Hippocampal formation (tissue), 2 donors: ENCODE measurements at places on chromosomes 1 and 21.

GRCh38 chr21:18249672-18250071 is 5.0 kb downstream of the CHODL start:
- DNase-seq = no peak

DNA sequence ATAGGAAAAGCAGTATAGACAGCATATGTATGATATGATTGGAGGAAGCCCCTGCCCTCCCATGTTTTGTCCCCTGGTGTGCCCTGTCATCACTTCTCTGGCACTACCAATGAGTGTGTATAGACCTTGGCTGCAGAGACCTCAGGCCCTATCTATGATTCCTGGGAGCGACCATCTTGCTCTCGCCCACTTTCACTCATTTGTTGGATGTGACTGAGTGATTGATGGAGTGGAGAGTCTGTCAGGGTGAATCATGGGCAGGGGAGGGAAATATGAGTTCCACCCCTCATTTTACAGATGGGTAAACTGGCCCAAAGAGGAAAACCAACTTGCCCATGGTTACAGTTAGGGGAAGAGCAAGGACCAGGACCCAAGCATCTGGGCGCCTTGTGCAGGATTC is 14.9 kb downstream of the SLC30A1 start:
- DNase-seq = no peak

- DNase-seq = no peak
Observed at GRCh38 chr1:215104283-215104682, 21.7 kb downstream of the KCNK2 start.

GRCh38 chr1:225888289-225888897 is 553 bp downstream of the LEFTY1 start:
- DNase-seq = no peak

GRCh38 chr1:168843401-168843800 is 114.4 kb upstream of the DPT start:
- DNase-seq = no peak

DNA sequence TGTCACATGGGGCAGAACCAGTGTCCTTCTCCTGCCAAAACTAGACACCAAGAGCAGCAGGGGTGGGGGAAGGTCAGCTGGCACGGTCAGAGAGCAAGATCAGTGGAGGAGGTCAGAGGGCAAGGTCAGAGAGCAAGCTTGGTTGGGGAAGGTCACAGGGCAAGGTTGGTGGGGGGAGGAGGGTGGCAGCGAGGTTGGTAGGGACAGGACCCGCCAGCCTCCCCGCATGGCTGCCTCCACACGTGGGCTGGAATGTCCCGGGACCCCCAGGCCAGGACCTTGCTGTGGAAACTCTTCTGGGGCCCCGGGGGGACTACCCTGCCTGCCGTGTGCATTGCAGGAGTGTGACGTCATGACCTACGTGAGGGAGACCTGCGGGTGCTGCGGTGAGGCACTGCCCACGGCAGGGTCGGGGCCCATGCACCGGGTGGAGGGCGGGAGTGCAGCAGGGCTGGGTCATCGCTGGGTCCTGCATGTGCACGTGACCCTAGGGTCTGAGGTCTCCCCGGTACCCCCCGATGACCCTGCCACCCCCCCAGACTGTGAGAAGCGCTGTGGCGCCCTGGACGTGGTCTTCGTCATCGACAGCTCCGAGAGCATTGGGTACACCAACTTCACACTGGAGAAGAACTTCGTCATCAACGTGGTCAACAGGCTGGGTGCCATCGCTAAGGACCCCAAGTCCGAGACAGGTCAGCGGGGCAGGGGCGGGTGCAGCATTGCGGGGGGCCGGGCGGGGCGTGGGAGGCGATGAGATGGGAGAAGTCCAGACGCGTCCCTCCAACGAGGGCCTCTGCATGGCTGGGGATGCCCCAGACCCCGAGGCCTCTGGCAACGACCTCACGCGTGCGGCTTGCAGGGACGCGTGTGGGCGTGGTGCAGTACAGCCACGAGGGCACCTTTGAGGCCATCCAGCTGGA is 27.3 kb downstream of the COL6A2 start:
- DNase-seq = no peak

DNA sequence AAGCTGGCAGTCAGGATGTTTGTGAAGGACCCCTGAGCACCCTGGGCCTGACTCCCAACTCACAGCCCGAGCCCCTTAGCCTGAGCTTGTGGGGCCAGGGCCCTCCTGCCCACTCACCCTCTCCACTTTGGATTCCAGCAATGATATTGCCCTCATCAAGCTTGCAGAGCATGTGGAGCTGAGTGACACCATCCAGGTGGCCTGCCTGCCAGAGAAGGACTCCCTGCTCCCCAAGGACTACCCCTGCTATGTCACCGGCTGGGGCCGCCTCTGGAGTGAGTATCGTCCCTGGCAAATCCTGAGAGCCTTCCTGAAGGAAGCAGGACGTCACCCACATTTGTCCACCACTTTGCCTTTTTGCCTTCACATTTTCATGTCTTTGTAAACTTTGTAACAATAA is 5.0 kb downstream of the CTRC start:
- no peak for DNase-seq

DNA sequence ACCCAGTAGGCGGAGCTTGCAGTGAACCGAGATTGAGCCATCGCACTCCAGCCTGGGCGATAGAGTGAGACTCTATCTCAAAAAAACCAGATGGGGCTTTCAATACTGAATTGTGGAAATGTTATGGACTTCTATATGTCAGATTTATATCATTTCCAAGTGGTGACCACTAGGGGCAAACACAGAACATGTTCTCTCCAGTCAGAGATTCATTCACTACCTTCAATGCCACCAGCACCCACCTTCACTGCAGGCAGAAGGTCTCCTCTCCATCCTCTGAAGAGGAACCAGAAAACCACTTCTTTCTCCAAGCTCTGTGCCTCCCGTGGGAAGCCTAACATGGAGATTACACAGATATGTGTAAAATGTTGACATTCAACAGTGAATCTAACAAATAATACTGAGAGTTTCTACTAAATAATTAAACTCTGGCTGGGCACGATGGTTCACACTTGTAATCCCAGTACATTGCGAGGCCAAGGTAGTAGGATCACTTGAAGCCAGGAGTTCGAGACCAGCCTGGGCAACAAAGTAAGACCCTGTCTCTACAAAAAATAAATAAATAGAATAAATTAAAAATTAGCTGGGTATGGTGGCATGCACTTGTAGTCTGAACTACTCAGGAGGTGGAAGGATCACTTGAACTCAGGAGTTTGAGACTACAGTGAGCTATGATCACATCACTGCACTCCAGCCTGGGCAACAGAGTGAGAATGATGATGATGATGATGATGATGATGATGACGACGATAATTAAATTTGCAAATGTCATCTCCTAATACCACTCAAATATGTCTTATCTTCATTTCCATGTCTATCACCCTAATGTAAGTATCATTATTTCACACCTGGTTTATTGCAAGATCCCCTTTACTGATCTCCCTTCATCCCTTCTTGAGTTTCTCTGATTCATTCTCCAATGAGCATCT is 151.1 kb downstream of the ZNF281 start:
- no peak for DNase-seq

DNA sequence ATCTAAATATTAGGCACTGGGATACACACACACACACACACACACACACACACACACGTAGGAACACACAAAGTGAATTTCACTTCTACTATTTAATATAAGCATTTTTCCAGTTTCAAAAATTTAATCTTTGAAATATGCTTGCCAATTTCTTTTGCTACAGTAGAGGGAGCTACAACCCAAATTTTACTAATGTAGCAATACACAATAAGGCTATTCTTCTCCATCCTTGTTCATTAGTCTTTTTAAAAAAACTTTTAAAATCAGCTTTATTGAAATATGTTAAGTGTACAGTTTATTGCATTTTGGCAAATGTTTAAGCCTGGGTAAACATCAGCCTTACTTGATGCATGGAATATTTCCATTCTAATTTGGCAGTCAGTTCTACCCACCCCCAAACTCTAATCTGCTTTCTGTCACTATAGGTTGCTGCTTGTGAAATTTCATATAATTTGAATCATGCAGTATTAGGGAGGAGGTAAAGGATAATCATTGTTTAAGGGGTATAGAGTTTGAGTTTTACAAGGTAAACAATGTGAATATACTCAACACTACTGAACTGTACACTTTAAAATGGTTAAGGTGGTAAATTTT is 93.0 kb upstream of the TENT5C start:
- DNase-seq = no peak

DNA sequence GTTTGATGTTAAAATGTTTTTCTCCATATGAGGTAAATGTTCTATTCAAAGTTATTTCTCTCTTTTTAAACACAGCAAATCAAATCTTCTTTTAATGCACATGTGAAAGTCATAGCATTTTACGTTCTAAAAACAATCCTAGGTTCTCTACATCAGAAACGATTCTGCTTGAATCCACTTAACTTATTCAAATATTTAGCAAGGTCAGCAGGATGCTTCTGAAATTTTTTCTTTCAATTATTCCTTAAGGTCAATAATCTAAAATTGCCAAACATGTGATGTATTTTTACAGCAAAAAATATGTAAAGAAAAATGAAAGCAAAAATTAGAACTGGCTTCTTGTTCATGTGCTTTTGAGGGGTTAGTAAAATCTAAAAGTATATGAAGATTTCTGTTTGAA is 106.7 kb downstream of the TM2D1 start:
- DNase-seq = no peak

DNA sequence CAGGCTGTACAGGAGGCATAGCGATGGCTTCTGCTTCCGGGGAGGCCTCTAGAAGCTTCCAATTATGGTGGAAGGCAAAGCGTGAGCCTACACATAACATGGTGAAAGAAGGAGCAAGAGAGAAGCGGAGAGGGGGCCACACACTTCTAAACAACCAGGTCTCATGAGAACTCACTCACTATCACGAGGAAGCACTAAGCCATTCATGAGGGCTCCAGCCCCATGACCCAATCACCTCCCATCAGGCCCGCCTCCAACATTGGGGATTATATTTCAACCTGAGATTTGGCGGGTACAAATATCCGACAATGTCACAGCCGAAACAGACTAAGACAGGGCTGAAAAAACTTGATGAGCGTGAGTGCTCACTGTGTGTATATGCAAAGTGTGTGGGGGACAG is 89.3 kb upstream of the CNIH3 start:
- DNase-seq = no peak

DNA sequence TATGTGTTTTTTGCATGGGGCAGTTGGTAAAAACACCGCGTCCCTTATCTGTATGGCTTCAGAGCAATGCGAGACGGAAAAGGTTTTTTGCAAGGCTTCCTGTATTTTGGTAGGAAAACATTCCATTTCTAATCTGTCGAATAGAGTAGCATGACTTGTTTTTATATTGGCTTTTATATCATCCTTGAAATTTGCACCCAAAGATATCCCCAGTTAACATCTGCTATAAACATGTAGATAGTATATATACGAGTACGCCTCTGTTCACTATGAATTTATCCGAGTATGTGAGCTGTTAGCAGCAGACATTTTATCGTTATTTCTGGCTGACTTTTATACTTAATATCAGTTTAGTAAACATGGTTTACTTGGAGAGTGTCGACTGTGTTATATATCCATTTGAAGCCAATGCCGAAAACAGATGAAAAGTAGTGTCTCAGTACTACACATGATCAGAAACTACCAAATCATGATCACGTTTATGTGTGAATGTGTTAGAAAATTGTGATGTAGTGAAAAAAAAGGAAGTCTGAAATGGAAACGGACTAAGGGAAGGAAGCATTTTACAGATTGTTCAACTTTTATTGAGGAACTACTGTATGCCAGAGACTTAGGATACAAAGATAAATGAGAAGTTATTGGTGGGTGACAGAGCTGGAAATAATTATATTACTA is 1.0 kb downstream of the LEPR start:
- DNase-seq = no peak

DNA sequence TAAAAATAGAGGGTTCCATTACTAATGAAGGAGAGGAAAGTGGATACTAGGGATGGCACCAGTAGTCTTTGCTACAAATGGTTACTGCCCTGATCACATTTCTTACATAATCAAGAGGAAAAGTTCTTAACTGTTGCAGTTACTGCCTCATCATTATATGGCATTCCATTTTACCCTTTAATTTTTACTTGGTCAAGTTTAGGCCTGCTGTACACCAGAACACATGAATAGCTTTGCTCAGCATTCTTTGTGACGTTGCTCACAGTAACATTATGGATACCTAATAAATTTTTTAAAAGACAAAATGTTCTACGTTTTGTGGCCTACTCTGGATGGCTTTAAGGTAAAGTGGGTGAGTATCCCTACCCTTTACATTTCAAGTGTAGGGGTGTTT is 38.6 kb upstream of the CR1L start:
- no peak for DNase-seq

DNA sequence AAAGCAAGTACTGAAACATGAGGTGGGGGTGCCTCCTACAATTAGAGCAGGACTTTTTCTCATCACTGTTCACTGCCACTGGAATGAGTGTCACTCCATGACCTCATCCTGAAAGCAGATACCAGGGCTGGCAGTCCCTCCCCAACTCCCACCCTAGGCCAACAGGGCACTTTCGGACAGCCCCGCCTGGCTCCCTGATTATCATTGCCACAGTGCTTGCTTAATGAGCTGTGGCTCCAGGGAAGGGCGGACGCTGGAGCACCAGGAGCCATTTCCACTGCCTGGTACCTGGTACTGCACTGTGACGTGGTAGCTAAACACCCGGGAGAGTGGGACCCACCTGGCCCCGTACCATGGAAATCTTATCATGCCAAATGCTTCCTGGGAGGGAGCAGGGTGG is 22.3 kb downstream of the SLC9A1 start:
- DNase-seq = no peak

DNA sequence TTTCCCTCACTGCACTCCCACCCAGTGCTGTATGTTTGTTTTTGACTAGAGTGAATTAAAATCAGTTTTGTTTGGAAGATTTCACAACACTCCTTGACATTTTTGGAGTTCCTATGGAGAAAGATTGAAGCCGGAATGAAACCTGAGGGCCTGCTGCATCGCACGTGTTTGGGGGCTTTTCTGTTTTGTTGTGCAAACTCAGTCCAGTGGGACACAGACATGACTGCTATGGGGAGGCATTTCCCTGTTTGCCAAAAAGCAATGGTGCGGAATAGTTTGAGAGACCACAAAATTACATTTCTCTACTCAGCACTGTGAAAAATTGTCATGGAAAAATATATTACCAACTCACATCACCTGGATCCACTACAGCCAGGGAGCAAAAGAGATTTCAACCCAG is 43.8 kb upstream of the KCNE2 start:
- no peak for DNase-seq

GRCh38 chr21:44462086-44462833 is 7.0 kb downstream of the LRRC3 start:
- DNase-seq = no peak

DNA sequence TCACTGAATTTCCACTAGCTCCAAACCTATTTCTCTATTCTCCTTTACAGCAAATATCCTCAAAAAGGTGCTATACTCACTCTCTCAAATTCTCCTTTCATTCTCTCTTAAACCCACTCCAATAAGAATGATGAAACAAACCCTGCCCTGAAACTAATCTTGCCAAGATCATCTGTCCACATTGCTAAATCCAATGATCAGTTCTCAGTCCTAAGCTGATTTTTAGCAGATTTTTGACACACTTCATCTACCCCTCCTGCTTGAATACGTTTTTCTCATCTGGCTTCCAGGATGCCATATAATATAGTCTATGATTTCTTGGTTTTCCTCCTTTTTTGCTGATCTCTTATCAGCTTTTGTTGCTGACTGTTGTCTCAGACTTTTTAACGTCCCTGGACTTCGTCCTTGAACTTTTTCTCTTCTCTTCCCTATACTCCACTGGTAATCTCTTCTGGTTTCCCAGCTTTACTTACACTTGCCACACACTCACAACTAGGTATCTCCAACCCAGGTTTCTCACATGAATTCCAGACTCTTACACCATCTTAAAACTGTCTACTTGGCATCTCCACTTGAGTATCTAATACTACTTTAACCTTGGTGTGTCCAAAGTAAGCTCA is 35.3 kb downstream of the RERE start:
- DNase-seq = no peak
